ENCODE measurements at places on chromosomes 2 and 18. TPM values are rescaled to one million over a fixed set of nuclear protein-coding genes. Genes with fewer than 3 reads are reported as not detected.

DNA sequence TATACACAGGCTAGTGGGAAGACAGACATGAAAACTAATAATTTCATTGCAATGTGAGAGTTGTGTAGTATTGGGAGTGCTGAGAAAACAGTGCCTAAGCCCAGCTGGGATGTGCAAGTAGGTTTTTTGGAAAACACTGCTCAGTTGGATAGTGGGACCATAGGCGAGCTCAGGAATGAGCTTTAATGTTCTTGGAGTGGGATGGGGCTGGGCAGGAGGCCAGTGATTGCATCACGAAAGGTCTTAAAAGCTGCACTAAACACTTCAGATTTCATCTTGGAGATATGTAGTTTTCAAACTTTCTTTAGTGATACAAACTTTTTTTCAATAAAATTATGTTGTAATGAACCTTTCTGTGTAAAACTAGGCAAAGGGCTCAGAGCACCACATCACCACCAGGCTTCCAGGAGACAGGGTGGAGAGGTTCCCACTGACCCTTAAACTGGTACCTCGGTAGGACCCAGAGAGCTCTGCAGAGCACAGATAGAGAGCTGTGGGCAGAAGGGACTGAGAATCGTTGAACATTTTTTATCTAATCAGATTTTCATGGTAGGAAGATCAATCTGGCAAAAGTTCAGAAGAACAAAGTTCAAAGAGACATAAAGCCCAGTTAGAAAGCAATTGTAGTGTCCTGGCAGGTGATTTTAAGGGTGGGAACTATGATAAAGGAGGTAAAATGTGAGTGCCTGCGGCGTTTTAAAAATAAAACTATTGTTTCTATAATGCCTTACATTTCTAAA lies 176.2 kb downstream of the TRABD2A start:
- no peak overlapping the region for H3K27ac ChIP-seq
- peak; percentile 59 for DNase-seq
- no peaks in the 10 kb centered on the region for H3K36me3 ChIP-seq
- H3K4me1 ChIP-seq, result peaks cover 5% of the 10 kb centered on the region
- no peaks in the 10 kb centered on the region for H3K27me3 ChIP-seq

NYAP2 gene
- total RNA-seq, result not detected

DNA sequence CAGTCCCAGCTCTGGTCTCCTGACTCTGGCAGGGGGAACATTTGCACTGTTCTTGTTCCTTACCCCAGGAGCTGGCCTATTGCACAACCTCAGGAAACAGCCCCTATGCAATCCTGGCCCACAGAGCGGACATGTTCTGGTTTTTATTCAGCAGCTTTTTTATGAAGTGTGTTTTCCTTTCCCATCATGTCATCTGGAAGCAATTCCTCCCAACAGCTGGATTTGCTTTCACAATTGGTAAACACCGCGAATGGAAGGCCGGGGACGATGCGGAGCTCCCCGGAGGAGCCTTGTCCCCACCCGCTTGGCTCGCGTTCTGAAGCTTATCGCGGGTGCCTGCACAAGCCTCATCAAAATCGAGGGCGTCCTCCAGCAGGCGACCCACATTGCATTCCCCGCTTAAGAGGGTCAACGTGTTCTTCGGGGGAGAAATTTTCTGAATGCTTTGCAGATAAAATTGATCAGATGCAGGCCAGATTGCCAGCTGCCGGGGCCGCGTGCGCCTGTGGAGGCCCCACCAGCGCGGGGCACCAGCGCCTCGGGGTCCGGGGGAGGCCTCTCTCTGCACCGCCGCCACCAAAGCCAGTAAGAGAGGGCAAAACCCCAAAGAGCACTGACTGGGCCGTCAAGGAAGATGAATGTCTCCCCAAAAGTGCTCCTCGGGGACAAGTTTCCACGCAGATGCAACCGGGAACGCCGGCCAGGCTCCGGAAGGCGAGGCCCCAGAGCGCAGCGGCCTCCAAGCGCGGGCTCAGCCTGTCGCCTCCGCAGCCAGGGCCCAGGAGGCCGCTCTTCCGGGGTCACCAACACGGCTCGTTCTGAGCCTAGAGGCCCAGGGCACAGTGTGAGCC lies 60.3 kb upstream of the SP3 start:
- peak; percentile 72 for DNase-seq
- no peaks in the 10 kb centered on the region for H3K36me3 ChIP-seq
- H3K27me3 ChIP-seq, result no peaks in the 10 kb centered on the region
- H3K4me1 ChIP-seq, result peaks cover 16% of the 10 kb centered on the region
- H3K4me3 ChIP-seq, result peak overlapping the region; percentile 25
- H3K27ac ChIP-seq, result peak overlapping the region; percentile 66

TRAF3IP1 gene
- total RNA-seq, result 7.7 TPM

OR6B2 gene
- total RNA-seq, result not detected

DNA sequence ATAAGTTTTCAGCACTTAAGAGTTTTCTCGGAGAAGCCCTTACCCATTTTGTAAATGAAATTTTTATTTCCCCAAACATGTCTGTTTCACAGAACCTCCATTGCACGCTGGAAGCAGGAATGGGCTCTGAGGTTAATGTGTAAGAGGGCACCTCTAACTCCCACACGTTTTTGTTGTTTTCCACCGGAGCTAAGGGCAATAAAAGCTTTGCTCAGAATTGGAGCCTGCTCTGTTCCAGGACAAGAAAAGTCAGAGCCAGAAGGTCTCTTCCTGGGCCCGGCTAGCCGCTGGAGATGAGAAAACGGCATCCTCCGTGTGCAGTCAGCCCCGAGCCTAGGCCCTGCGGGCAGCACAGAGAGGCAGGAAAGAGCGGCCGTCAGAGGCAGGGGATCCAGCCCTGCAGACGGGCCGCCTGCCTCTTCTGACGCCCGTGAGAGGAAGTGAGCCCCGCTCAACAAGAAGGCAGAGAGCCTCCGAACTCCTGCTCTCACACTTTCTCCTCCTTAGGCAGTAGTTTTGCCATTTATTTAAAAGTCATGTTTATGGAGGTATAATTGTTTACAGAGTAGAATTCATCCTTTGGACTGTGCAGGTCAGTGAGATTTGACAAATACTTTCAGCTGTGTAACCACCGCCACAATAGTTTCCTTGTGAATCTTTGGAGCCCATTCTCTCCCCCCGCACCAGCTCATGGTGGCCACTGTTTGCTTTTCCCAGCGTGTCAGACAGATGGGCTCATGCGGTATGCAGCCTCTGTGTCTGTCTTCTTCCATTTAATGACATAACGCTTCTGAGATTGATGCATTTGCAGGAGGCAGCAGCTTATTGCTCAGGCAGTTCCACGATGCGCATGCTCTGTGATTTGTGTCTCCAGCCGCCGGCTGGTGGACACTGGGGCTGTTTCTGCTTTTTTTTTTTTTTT lies 117.3 kb downstream of the GALR1 start:
- peak; percentile 41 for DNase-seq
- no peak overlapping the region for H3K4me3 ChIP-seq
- H3K27ac ChIP-seq, result no peak overlapping the region
- no peaks in the 10 kb centered on the region for H3K27me3 ChIP-seq

EPHA4 gene
- 12.8 TPM for total RNA-seq
